Stimulated activated CD8-positive, alpha-beta memory T cell treated with anti-CD3 and anti-CD28 coated beads, Interleukin-4, amount 100 ng/mL, for 24 hours (primary cell): ENCODE measurements at places on chromosomes 12 and 14.
A peak's percentile ranks its signal among the peaks of the same experiment; 100 is the strongest.

DNA sequence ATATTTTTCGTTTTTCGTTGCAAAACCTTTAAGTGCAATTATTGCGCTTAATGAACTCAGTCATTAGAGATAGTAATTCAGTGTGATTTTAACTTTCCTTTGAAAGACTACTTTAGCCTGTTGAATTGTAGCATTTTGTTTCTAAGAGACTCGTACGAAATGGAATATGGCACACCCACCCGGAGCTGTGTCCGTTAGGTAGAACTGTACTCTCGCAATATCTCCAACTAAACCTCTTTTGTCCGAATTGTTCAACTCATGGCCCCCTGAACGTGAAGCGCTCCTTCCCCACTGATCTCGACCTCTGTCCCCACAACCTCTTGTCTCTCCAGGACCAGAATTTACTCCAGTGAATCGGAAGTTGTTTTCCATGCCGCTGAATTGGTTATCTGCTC is 800 bp downstream of the PCNX4 start:
- no peak for DNase-seq

- DNase-seq = no peak
These were observed 101.7 kb downstream of the CIT start for GRCh38 chr12:119775246-119775895.

DNA sequence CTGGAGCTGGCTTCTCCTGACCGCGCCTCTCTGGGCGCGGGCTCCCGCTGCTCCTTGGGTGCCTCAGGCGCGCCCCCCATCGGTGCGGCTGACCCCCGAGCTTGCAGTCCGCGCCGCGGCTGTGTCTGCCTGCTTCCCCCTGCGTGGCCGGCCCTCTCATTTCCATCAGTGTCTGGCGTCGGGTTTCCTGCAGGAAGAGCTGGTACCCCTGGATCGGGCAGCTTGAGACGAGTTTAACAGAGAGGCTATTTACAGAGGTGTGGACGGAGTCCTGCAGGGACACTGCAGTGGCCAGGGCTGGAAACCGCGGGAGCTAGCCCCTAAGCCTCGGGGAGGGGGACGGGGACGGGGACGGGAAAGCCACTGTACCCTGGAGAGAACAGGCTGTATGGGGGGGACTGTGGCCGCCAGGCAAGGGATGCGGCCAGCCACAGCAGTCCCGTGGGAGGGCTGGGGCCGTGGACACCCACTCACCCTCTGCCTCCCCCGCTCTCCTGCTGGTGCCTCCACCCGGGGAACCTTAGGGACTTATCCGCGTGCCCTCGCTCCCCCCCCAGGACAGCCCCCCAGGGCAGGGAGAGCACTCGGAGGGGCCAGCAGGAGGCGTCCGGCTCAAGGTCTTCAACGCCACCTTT is 3.7 kb upstream of the CACNA2D4 start:
- no peak for DNase-seq

GRCh38 chr12:88600272-88600671 is 20.0 kb upstream of the KITLG start:
- DNase-seq = no peak

DNA sequence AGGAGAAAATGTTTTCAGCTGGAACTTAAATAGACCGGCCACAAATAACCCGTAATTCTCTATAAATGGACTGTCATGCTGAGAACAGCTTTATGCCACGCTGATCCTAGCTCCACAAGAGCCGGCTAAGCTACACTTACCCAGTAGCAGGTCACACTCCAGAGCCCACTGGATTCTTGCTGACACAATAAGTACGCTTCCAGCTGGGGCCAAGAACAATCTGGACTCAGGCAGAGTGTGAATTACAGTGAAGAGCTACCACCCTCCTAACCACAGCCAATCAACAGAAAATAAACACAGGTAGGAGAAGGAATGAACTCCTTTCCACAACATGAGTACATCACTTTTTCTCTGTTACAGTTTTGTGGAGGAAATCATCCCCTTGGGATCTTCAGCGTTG is 531.3 kb downstream of the GALC start:
- no peak for DNase-seq

GRCh38 chr12:124684496-124684895 is 117.1 kb upstream of the NCOR2 start:
- DNase-seq = no peak

DNA sequence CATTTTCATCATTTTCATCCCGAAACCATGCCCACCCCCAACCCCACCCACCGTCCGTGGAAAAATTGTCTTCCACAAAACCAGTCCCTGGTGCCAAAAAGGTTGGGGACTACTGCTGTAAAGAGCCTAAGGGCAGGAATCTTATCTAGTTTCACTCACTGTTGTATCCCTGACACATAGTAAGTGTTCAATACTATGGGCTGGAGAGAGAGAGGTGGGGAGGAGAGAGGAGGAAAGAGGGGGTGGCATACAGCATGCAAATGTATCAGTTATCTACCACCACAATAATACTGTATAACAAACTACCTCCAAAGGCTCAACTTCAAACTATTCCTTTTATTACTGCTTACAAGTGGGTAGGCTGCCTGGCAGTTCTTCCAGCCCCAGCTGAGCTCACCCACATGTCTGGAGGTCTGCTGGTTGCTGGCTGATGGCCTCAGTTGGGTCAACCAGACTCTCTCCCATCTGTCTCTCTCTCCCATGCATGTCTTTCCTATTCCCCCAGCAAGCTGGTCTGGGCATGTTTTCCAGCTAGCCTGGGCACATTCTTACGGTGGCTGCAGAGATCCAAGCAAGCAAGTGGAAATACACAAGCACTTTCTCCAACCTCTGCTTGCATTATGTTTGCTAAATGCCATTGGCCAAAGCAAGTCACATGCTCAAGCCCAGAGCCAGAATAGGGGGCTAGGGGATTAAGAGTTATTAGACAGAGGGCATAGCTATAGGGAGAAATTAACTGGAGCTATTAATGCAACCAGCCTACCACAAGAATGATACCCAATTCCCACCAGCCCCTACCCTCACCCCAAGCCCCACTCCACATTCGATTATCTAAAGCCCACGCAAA is 31.6 kb upstream of the FICD start:
- DNase-seq = no peak

- DNase-seq = no peak
These were observed 63.9 kb downstream of the IPO8 start for GRCh38 chr12:30631740-30632139.

GRCh38 chr14:77231721-77232120 is 39.3 kb downstream of the NGB start:
- no peak for DNase-seq

GRCh38 chr12:76449583-76449982 is 101.4 kb upstream of the BBS10 start:
- no peak for DNase-seq

- no peak for DNase-seq
These were observed 12.6 kb downstream of the KCNH5 start for GRCh38 chr14:63032641-63033040.

DNA sequence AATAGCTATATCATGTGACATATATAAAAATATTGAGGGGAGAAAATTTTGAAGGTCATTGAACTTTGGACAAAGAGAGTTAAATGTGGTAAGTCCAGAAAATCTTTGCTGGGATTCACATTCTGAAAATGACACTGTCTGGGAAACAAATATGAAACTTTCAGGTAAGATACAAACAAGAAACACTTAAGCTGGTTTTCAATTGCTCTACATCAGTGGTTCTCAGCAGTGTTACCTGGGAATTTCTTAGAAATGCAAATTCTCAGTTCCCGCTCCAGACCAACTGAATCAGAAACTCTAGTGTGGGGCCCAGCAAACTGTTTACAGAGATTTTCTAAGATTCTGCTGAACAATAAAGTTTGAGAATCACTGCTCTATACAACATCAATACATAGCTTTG is 3.6 kb upstream of the CDK17 start:
- no peak for DNase-seq

- DNase-seq = no peak
These were observed 55.4 kb downstream of the FBRSL1 start for GRCh38 chr12:132545164-132545953.

DNA sequence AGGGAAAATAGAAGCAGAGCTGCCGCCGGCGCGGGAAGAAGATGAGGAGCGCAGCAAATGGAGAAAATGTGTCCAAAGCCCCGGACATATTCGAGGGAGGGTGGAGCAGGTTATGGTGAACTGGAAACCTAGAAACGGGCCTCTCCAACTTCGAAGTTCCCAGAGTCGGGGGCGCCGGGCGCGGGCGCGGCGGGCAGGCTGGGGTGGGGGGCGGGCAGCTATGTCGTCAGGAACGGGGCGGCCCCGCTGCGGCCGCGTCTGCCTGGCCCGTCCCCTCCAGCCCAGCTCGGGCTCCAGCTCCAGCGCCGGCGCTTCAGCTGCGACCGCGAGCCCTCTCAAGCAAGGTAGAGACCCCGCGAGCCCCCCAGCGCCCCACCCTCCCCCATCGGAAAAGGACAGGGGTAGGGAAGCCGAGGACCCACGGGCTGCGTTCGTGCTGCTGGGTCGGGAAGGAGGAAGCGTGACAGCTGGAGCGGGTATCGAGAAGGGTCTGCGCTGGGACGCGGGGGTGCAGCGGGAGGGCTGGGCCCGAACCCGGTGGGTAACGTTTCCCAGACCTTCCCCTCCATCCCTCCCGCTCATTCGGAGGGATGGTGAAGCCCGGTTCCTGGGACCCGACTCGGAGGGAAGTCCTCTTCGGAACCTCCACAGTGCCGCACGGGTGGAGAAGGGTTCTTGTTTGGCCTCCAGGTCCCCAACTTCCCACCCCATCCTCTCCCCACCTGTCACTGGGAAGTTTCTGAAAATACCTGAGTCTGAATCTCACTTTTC is 1.0 kb downstream of the DGKA start:
- DNase-seq = no peak

- DNase-seq = no peak
These were observed 26.3 kb upstream of the ANO2 start for GRCh38 chr12:5971194-5971850.

DNA sequence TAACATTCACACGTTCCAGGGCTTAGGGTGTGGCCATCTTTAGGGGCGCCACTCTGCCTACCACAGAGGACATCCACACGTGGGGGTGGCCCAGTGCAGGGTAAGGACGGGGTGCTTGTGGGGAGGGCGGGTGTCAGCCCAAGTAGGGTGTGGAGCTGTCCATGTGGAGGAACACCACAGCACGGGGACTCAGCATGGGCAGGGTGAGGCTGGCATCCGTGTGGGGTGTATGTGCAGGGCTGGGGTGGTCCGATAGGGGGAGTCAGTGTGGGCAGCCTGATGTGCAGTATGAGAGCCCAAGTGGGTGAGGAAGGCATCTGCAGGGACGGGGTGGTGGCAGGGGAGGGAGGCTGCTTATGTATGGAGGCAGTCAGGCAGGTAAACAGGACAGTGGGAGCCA is 17.7 kb downstream of the PSMC1 start:
- no peak for DNase-seq

GRCh38 chr12:118189741-118190191 is 53.8 kb downstream of the PEBP1 start:
- DNase-seq = no peak

GRCh38 chr12:120007272-120007671 is 18.2 kb downstream of the BICDL1 start:
- DNase-seq = peak; percentile 40

DNA sequence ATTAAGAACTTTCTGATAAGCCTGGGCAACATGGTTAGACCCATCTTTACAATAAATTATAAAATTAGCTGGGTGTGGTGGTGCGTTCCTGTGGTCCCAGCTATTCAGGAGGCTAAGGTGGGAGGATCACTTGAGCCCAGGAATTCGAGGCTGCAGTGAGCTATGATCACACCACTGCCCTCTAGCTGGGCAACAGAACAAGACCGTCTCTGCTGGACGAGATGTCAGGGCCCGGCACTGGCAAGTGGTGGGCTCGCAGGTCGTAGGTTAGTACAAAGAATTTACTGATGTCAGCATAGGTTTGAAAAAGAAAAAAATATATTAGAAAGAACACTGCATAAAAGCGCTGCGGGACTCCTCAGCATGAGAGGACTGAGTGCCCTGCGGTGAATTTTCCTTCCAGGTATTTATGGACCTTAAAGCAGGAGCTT is 15.7 kb upstream of the VSIG10 start:
- no peak for DNase-seq
